ENCODE measurements at places on chromosomes 2 and 18.
A peak's percentile ranks its signal among the peaks of the same experiment; 100 is the strongest.

- H3K4me1 ChIP-seq: peaks cover 9% of the 10 kb centered on the region
- DNase-seq: no peak
- no peak overlapping the region for H3K27ac ChIP-seq
Measured at GRCh38 chr2:213995400-213996105, 415.3 kb upstream of the VWC2L start.

- H3K4me3 ChIP-seq: no peak overlapping the region
- H3K27me3 ChIP-seq: no peaks in the 10 kb centered on the region
- H3K4me1 ChIP-seq: no peaks in the 10 kb centered on the region
- no peaks in the 10 kb centered on the region for H3K36me3 ChIP-seq
- peak; percentile 79 for DNase-seq
Measured at GRCh38 chr18:48475635-48476549, 62.9 kb upstream of the CTIF start.

DNA sequence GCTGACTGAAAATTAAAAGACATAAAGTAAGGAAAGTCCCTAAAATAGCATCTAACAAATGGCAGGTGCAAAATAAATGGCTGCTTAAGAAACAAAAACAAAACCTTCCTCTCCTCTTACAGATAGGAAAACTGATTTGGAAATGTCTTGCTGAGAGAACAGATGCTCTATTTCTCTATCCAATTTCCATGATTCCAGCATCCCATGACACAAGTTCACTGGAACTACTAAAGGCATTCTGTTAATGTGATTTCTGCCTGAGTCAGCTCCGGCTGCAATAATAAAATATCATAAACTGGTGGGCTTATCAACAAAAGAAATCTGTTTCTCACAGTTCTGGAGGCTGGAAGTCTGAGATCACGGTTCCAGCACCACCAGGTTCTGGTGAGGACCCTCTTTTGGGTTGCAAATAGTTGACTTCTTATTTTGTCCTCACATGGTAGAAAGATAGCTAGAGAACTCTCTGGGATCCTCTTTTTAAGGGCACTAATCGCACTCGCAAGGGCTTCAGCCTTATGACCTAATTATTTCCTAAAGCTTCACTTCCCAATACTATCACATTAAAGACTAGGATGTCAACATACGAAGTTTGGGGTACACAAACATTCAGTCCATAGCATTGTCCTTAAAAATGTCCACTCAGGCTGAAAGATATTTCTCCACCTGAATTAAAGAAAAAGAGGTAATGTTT lies 78.2 kb upstream of the GALNT3 start:
- H3K4me3 ChIP-seq: no peak overlapping the region
- no peak overlapping the region for H3K27ac ChIP-seq
- DNase-seq: no peak
- no peaks in the 10 kb centered on the region for H3K27me3 ChIP-seq

DNA sequence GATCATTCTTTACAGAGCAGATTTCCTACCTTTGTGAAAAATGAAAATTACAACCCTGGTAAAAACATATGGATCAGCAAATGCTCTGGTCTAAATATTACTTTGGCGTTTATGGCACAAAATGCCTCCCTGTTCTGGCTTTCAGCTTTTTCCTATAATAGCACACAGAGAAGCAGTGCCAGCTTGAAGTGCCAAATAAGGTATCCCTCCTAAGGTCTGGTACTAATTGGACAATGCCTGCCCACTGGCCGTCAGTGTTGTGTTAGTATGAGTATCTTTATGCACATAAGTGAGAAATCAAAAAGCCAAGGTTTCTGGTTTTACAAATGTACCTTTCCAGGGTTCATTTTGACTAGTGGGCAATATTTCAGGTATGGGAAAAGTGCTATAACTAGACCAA lies 1293.7 kb upstream of the FAM98A start:
- no peak overlapping the region for H3K27ac ChIP-seq
- H3K36me3 ChIP-seq: no peaks in the 10 kb centered on the region
- no peak overlapping the region for H3K4me3 ChIP-seq
- peaks cover 12% of the 10 kb centered on the region for H3K4me1 ChIP-seq

DNA sequence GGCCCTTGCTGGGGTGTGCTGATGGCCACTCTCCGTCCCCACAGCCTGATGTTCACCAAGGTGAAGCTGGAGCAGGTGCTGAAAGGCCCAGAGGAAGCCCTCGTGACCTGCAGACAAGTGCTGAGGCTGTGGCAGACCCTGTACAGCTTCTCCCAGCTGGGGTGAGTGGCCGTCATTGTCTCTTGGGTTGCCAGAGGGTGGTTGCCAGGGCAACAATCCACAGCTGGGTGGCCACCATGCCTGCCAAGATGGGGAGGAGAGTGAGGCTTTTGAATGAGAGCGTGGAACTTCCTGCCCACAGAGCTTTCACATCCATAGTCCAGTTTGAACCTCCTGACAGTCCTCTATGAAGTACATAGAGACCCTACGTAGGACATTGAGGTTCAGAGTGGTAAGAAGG lies 108.8 kb downstream of the STPG4 start:
- H3K4me3 ChIP-seq: no peak overlapping the region
- no peaks in the 10 kb centered on the region for H3K27me3 ChIP-seq
- H3K27ac ChIP-seq: no peak overlapping the region
- H3K4me1 ChIP-seq: peaks cover 8% of the 10 kb centered on the region
- H3K36me3 ChIP-seq: no peaks in the 10 kb centered on the region

- peaks cover 5% of the 10 kb centered on the region for H3K4me1 ChIP-seq
- H3K36me3 ChIP-seq: no peaks in the 10 kb centered on the region
- H3K4me3 ChIP-seq: no peak overlapping the region
Measured at GRCh38 chr2:58436872-58437271, 195.7 kb upstream of the FANCL start.

GRCh38 chr2:95276888-95277245 lies 2.6 kb downstream of the PROM2 start:
- no peaks in the 10 kb centered on the region for H3K4me1 ChIP-seq
- H3K36me3 ChIP-seq: no peaks in the 10 kb centered on the region
- no peak overlapping the region for H3K27ac ChIP-seq
- DNase-seq: no peak

GRCh38 chr18:47928466-47928865 lies 2.0 kb downstream of the SMAD2 start:
- no peak for DNase-seq
- no peaks in the 10 kb centered on the region for H3K36me3 ChIP-seq
- peak overlapping the region; percentile 99 for H3K27ac ChIP-seq
- H3K27me3 ChIP-seq: no peaks in the 10 kb centered on the region

DNA sequence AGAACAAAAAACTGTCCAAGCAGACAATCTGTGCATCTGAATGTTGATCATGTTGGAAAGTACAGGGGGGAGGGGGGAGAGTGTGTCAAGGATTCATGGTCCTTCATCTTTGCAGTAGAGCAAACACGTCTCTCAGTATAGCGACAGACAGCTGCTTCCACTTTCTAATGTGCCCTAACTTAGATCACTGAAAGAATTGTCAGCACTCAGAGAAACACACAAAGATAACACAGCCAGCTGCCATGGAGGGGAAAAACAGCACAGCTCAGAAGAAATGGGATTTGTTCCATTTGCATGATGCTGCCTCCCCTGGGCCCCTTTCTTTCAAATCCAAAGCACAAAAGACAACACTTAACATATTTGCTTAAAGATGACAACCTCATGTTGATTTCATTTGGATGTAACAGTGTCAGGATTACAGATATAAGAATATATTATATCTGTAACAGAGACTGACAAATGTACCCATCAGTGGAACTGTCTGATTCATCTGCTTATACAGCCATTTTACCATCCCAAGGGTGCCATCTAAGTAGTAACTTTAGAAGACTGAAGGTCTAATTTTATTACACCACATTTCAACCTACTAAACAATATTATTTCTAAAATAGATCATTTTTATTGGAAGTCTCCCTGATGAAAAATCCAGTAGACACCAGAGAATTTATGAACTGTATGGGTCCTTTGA lies 17.7 kb downstream of the FIGN start:
- H3K4me1 ChIP-seq: peaks cover 91% of the 10 kb centered on the region
- H3K4me3 ChIP-seq: no peak overlapping the region
- no peaks in the 10 kb centered on the region for H3K27me3 ChIP-seq
- peak; percentile 30 for DNase-seq

DNA sequence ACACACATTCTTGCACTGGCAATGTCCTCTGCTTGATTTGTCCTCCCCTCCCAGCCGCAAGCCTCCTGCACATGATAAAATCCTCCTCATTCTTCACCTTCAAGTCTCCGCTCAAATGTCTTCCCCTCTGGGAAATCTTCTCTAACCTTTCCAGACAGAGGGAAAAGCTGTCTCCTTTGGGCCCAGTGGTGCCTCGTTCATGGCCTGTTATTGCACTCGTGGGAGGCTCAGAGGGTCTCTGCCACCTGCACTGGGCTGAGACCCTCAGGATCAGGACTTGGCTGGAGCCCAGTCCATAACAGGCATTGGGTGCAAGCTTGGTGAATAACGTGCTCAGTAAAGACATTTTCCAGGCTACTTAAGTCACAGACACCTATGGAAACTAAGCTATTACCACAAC lies 68.6 kb downstream of the PTGR3 start:
- no peak overlapping the region for H3K4me3 ChIP-seq
- H3K27me3 ChIP-seq: no peaks in the 10 kb centered on the region
- H3K4me1 ChIP-seq: no peaks in the 10 kb centered on the region
- DNase-seq: no peak
- H3K27ac ChIP-seq: no peak overlapping the region

- H3K36me3 ChIP-seq: peaks cover 11% of the 10 kb centered on the region
- no peak overlapping the region for H3K27ac ChIP-seq
- no peaks in the 10 kb centered on the region for H3K4me1 ChIP-seq
- DNase-seq: no peak
- no peaks in the 10 kb centered on the region for H3K27me3 ChIP-seq
Measured at GRCh38 chr2:120134263-120134662, 88.9 kb downstream of the TMEM185B start.

DNA sequence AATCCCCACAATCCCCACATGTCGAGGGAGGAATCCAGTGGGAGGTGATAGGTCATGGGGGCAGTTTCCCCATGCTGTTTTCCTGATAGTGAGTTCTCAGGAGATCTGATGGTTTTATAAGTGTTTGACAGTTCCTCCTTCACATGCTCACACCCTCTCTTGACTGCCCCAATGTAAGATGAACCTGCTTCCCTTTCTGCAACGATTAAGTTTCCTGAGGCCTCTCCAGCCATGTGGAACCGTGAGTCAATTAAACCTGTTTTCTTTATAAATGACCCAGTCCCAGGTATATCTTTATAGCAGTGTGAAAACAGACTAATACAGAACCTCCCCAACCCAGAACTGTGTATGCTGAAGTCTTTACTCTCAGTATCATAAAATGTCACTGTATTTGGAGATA lies 289.5 kb upstream of the MMADHC start:
- H3K27me3 ChIP-seq: no peaks in the 10 kb centered on the region
- H3K27ac ChIP-seq: no peak overlapping the region
- DNase-seq: no peak
- no peak overlapping the region for H3K4me3 ChIP-seq

DNA sequence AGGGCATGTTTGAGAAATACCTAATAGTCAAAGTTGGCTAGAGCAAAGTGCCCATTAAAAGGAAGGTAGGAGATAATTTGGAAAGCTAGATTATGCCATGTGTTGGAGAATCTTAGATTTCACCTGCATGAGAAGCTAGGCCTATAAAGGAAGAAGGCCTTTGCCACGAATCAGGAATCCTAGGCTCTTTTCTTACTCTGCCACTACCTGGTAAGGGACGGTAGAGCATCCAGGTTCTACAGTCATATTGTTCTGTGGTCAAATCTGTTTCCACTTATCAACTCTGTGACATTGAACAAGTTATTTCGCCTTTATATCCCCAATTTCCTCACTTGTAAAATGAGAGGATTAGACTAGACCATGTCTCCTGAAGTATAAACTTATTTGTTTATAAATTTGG lies 3.6 kb upstream of the KCNJ3 start:
- H3K4me3 ChIP-seq: no peak overlapping the region
- H3K27me3 ChIP-seq: peaks cover 44% of the 10 kb centered on the region
- no peak for DNase-seq

DNA sequence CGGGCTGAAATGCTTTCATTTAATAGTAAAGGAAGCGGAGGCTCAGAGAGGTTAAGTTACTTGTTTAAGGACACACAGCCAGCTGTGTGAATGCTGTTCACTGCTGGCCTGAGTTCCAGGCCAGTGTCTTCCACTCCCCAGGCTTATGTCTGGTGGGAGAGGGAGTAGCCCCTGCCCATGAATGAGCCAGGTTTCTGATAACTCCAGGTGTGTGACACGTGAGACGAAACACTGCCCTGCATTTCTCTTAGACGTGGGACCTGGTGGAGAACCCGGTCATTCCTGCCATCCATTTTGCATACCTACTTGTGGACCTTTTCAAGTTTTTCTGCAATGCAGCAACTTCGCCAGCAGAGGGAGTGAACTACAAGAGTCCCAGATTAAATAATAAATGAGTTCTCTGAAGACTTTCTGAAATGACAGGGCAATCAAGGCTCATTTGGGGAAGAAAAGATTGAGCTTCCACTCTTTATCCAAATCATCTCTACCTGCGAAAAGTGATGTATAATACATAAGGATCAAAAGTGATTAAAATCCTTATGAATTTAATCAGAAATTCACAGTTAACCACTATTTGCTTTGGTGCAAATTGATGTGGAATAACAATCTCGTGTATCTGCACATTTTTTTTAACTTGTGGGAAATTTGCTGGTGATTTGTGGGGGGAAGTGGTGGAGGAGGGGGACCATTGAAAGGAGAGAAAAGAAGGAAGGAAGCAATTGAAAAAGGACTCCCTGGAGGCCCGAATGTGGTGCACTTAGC lies 79.4 kb upstream of the ASB18 start:
- no peak overlapping the region for H3K27ac ChIP-seq
- DNase-seq: peak; percentile 80
- H3K4me3 ChIP-seq: no peak overlapping the region
- H3K36me3 ChIP-seq: peaks cover 5% of the 10 kb centered on the region

GRCh38 chr18:36623091-36623490 lies 205.7 kb downstream of the TPGS2 start:
- no peak for DNase-seq
- no peak overlapping the region for H3K27ac ChIP-seq
- no peaks in the 10 kb centered on the region for H3K27me3 ChIP-seq
- H3K36me3 ChIP-seq: no peaks in the 10 kb centered on the region
- no peak overlapping the region for H3K4me3 ChIP-seq
- H3K4me1 ChIP-seq: no peaks in the 10 kb centered on the region

GRCh38 chr2:234929002-234929401 lies 22.8 kb upstream of the SH3BP4 start:
- DNase-seq: no peak
- no peaks in the 10 kb centered on the region for H3K36me3 ChIP-seq
- no peak overlapping the region for H3K4me3 ChIP-seq
- no peaks in the 10 kb centered on the region for H3K27me3 ChIP-seq
- peaks cover 14% of the 10 kb centered on the region for H3K4me1 ChIP-seq

DNA sequence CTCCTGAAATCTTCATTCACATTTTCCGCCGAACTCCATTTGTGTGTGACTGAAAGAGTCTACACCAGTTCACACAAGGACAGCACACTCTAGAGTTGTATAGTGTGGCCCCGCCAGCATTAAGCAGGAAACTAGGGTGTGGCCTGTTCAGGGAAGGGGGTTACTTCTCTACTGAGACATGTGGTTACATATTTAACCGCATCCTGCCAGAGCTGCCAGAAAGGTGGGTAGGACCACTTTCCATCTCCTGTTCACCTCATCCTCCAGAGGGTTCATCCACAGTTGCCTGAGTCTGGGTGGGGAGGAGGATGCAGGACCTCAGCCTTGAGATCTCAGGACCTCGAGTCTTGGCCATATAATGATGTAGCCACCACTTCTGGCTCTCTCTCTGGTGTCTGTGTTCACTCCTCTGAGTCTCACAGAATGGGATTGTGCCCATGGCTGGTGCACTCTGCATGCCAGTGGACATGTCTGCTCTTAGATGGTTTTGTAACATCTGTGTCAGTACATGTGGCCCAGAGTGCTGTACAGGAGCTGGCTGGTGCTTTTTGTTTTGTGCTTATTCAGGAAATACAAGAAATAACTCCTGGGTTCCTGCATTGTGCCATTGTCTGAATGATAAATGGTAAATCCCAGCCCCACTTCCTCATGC lies 7.7 kb upstream of the SP140L start:
- H3K27ac ChIP-seq: no peak overlapping the region
- H3K4me1 ChIP-seq: no peaks in the 10 kb centered on the region
- no peaks in the 10 kb centered on the region for H3K27me3 ChIP-seq
